ENCODE measurements at places on chromosomes 3 and 15. TPM values are rescaled to one million over a fixed set of nuclear protein-coding genes. Genes with fewer than 3 reads are reported as not detected.

DNA sequence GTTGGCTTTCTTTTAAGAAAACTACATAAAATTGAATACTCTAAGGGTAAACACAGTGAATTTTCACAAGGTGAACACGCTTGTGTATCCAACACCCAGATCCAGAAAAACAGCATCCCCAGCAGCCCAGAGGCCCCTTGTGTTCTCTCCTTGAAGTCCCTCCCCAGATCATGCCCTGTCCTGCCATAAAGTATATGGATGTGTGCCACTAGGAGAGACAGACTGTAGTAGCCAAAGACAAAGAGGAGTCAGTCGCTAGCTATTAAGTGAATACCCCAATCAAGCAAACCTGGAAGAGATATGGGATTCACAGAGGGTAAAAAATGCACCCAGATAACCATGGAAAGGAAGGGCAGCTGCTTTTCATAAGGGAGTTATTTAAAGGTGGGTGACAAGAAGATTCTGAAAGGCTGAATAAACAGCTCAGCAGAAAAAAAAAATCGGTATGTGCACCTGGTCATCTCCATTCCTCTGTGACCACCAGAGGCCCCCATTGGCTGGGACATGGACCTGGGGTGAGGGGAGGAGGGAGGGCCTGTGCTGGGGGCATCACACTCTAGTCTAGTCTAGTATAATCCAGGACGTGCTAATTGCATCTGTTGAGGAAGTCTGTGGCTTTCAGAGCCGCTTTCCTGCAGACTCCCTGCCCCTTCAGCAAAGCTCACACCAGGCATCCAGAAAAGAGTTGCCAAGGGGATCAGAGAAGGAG, 167.3 kb upstream of the NDN start:
- H3K4me1 ChIP-seq = peaks cover 3% of the 10 kb centered on the region
- DNase-seq = no peak
- H3K27ac ChIP-seq = no peak overlapping the region

DNA sequence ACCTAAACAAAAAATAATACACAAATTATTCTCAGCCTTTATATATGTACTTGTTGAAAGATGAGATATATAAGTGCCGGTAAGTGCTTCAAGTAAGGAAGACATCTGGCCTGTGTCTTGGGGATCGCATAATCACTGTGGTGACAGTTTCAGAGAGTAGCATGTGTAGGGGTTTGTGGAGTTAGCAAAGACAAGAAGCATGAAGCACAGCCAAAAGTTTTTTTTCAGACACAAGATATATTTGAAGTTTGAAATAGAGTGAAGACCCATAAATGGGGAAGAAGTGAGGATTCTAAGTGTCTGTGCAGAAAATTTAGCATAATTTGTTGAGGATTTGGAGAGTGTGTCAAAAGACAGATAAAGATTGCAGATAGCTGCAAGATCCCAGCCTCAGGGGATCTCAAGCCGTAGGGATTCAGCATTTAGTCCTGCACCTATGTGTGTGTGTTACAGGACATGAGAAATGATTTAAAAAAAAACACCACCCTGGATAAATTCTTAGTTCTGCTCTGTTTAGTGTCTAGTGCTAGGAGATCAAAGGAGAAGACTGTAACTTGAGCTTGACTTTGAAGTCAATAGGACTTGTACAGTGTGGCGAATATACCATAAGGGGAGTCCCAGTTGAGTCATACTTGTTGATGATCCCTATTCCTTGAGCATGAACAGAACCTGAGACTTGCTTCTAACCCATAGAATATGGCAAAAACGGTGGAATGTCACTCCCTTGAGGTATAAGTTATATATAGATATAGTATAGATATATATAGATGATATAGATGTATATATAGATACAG, 123.9 kb upstream of the GRM7 start:
- H3K4me1 ChIP-seq = no peaks in the 10 kb centered on the region
- H3K36me3 ChIP-seq = no peaks in the 10 kb centered on the region
- no peak overlapping the region for H3K27ac ChIP-seq
- H3K4me3 ChIP-seq = no peak overlapping the region
- no peaks in the 10 kb centered on the region for H3K27me3 ChIP-seq
- DNase-seq = no peak

DNA sequence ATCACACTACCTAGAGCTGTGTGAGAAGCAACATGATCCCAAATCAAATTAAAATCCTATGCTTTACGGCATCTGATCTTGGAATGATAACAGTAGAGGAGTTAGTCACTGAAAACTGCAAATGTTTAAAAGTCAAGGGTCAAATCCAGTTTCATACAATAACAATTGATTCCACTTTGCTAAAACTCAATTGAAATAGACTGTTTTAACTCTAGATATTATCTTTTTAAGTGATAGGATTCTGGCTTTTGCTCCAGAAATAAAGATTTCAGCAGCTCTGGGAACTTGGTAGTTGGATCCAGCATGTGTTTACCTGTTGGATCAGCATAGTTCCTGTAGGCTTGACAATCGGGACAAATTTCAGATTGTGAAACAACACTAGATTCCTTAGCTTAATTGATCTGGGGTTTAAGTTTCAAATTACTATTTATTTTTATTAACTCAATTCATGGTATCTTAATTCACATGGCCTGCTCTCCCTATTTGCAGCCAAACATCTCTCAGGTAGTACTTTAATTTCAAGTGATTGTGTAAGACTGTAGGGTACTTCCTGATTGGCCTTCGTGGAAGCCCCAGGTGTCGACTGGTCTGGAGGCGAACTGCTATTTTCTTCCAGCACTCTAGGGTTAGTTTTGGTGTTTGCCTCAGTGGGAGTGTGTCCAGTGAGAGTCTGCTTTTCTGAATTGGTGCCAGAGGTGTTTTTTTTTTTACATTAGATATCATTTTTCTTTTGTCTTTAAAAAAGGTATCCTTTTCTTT, 16.6 kb downstream of the NFKBIZ start:
- no peaks in the 10 kb centered on the region for H3K4me1 ChIP-seq
- no peaks in the 10 kb centered on the region for H3K27me3 ChIP-seq
- H3K27ac ChIP-seq = no peak overlapping the region

- peaks cover 13% of the 10 kb centered on the region for H3K4me1 ChIP-seq
- H3K27ac ChIP-seq = peak overlapping the region; percentile 43
- H3K27me3 ChIP-seq = no peaks in the 10 kb centered on the region
Observed at GRCh38 chr15:64921711-64922110, 10.0 kb downstream of the ANKDD1A start.

DNA sequence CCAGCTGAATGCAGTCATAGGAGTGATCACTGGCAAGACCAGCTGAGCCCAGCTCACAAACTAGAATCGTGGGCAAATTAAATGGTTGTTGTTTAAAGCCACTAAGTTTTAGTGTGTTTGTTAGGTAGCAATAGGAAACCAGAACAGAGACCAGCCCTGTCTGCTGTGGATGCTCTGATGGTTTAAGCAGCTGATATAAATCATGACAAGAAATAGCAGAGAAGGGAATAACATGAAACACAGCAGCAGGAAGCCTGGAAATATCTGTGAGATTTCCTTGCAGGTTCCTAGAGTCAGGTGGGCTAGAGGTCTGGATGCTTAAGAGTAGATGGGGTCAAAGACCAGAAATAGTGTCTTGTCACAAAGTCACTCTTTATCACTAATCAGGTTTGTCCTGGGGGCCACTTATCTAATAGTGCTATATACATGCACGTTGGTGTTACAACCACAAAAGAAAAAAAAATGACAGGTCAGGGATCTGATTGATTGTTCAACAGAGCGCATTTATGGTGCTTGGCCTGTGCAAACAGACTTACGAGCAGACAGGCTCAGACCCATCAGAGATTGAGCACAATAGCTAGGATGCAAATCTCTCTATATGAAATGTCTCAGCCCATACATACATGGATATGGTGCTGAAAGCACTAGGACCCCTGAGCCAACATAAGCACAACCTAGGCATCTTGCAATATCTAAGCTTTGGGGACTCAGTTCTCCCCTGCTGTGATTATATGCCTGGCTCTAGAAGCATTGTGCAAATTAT, 967.7 kb downstream of the AGBL1 start:
- H3K27me3 ChIP-seq = no peaks in the 10 kb centered on the region
- no peaks in the 10 kb centered on the region for H3K36me3 ChIP-seq
- H3K4me3 ChIP-seq = no peak overlapping the region
- no peak for DNase-seq

DNA sequence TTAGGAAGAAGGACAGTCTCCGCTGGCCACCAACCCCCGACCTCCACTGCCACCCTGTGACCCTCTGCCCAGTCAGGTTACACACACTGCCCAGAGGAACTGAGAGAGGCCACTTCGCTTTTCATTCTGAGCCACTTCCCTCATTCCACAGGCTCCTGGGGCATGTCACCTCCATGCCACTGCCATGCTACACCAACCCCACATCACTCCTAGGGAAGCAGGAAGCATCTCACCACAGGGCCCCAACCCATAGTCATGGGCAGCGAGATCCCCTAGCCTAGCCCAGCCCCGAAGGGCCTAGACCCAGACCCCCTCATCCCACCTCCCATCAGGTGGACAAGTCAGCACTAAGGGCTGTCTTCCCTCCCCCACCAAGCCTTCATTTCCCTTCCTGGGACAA, 1.4 kb downstream of the PLCB2 start:
- H3K27me3 ChIP-seq = no peaks in the 10 kb centered on the region
- no peaks in the 10 kb centered on the region for H3K4me1 ChIP-seq
- DNase-seq = no peak

DNA sequence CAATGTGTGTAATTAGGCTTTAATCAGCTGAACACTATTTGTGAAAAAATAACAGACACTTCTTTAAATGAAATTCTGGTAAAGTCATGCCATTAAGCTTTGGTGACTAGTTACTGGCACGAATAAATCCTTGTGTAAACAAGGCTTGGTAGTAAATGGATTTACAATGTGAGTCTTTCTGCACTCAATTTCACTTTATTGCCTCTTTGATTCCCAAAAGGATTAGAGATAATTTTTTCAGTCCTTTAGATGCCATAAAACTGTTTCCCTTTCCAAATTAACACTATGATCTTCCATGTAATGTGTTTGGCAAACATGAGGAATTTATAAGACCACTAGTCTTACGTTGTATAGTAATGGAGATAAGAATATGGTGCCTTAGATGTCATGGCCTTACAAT, 339.5 kb upstream of the DNAJC19 start:
- H3K36me3 ChIP-seq = no peaks in the 10 kb centered on the region
- DNase-seq = no peak
- no peak overlapping the region for H3K27ac ChIP-seq
- H3K27me3 ChIP-seq = no peaks in the 10 kb centered on the region
- no peaks in the 10 kb centered on the region for H3K4me1 ChIP-seq
- H3K4me3 ChIP-seq = no peak overlapping the region

GRCh38 chr3:3707858-3708768, 91.1 kb upstream of the LRRN1 start:
- H3K27me3 ChIP-seq = no peaks in the 10 kb centered on the region
- no peaks in the 10 kb centered on the region for H3K4me1 ChIP-seq
- H3K4me3 ChIP-seq = no peak overlapping the region
- H3K36me3 ChIP-seq = no peaks in the 10 kb centered on the region
- no peak for DNase-seq

AADAC gene
- total RNA-seq = not detected

SLC28A2 gene
- total RNA-seq = not detected

CCK gene
- total RNA-seq = not detected

FBXW12 gene
- 0.33 TPM for total RNA-seq

TJP1 gene
- 70.1 TPM for total RNA-seq
